ENCODE measurements at places on chromosomes 6 and 20.
A peak's percentile ranks its signal among the peaks of the same experiment; 100 is the strongest.

DNA sequence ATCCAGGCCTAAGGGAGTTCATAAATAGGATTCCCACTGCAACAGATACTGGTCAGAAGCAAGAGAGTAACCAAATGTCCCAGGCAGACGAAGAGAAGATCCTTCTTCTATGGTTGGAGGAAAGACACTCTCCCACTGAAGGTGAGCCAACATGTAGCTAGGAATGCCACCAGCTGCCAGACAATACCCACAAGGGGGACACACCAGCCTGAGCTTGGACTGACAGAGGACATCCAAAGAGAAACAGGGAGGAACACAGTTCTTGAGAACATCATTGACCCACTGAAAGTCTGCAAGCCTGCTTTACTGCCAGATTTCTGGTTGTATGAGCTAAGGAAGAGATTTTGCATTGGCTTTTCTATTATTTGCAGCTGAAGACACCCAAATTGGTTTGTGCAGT is 80.1 kb downstream of the PXDC1 start:
- H3K36me3 ChIP-seq = peaks cover 10% of the 10 kb centered on the region
- no peak overlapping the region for H3K4me3 ChIP-seq
- no peak for DNase-seq
- H3K27me3 ChIP-seq = no peaks in the 10 kb centered on the region

DNA sequence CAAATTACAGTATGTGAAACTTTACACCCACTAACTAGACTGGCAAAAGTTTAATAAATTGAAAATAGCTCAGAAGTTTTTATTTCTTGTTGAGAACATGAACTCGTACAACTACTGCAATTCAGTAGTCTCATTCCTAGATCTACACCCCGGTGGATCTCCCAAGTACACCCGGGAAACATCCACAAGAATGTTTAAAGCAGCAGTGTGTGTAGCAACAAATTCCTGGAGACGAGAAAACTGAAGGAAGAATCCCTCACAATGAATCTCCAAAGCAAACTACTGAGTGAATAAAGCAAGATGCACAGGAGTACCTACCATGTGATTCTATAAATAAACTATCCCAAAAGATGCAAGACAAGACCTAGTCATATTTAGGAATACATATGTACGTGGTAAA is 954.0 kb upstream of the MAP3K7 start:
- H3K27ac ChIP-seq = no peak overlapping the region
- no peak overlapping the region for H3K4me3 ChIP-seq
- H3K4me1 ChIP-seq = no peaks in the 10 kb centered on the region
- H3K36me3 ChIP-seq = no peaks in the 10 kb centered on the region
- no peak for DNase-seq

GRCh38 chr6:155170519-155170918 is 93.3 kb upstream of the CLDN20 start:
- peaks cover 16% of the 10 kb centered on the region for H3K4me1 ChIP-seq
- H3K27ac ChIP-seq = no peak overlapping the region
- no peak overlapping the region for H3K4me3 ChIP-seq
- DNase-seq = no peak

GRCh38 chr6:131146865-131147264 is 11.6 kb downstream of the AKAP7 start:
- H3K36me3 ChIP-seq = peaks cover 9% of the 10 kb centered on the region
- no peaks in the 10 kb centered on the region for H3K27me3 ChIP-seq
- H3K4me1 ChIP-seq = no peaks in the 10 kb centered on the region
- no peak for DNase-seq
- H3K4me3 ChIP-seq = no peak overlapping the region

GRCh38 chr6:91575032-91575431 is 988.2 kb upstream of the MAP3K7 start:
- DNase-seq = no peak
- H3K27ac ChIP-seq = no peak overlapping the region
- H3K27me3 ChIP-seq = no peaks in the 10 kb centered on the region
- peaks cover 14% of the 10 kb centered on the region for H3K4me1 ChIP-seq

DNA sequence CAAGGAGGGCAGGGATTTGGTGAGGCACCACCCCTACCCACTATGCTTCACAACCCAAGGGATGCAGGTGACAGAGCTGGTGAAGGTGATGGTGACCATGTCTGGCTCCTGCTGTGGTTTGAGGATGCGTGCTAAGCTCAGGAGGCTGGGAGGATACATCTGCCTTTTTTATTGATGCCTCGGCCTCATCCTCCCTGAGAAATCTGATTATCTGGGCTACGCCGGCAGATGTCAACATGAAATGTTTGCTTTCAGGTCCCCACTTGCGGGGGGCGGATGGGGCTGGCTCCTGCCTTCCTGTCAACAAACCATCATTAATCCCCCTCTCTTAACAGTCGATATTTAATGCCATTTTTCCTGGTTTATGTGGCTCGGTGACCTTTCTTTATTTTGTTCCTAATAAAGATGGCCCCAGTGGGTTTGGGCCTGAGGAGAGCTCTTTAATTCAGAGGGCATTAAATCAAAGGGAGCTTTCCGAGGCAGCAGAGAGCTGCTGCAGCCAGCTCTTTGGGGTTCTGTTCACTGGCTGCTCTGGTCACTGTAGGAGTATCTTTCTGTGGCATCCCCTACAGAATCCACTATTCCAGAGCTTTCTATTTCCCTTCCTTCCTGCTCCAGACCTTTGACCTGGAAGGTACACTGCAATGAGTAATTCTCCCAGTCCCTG is 33.5 kb upstream of the LRFN2 start:
- H3K4me1 ChIP-seq = no peaks in the 10 kb centered on the region
- no peaks in the 10 kb centered on the region for H3K36me3 ChIP-seq
- no peak overlapping the region for H3K27ac ChIP-seq
- peaks cover 58% of the 10 kb centered on the region for H3K27me3 ChIP-seq
- H3K4me3 ChIP-seq = no peak overlapping the region

GRCh38 chr6:56772737-56773184 is 130.1 kb upstream of the DST start:
- peaks cover 5% of the 10 kb centered on the region for H3K4me1 ChIP-seq
- no peak overlapping the region for H3K4me3 ChIP-seq
- H3K36me3 ChIP-seq = peaks cover 3% of the 10 kb centered on the region
- H3K27me3 ChIP-seq = no peaks in the 10 kb centered on the region
- H3K27ac ChIP-seq = peak overlapping the region; percentile 8

DNA sequence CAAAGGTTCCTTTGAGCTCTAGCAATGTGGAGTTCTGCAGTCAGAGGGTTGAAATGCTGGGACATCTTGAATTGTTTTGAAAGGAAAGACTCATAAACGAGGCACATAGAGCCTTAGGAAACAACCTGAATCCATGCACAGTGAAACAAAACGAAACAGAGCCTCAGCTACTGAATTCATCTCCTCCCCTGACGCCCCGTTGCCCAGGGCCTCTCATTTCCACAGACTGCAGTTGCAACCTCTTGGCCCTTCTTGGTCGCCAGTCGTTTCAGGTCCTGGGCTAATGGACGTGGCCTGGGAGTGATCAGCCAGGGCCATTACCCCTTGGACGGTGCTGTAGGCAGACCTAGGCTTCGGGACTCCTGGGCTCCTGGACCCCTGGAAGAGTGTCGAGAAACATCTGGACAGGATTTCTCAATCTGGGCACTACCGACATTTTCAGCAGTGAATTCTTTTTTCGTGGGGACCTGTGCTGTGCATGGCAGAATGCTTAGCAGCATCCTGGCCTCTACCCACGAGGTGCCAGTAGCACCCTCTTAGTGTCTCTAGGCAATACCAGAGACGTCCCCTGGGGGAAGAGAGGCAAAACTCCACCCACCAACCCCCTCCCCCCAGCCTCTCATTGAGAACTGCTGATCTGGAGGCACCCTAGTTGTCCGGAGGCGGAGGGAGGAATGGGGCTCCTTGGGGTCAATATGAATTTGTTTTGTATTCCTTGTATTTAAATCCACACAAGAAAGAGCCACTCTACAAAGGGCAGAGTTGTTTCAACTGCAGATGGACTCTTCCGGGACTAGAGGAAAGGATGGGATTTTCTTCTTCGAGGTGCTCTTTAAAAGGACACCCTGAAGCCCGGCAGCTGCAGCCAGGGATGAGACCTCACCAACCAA is 50.2 kb downstream of the TMEM242 start:
- DNase-seq = no peak
- no peaks in the 10 kb centered on the region for H3K36me3 ChIP-seq
- peaks cover 24% of the 10 kb centered on the region for H3K4me1 ChIP-seq
- peak overlapping the region; percentile 73 for H3K4me3 ChIP-seq
- H3K27me3 ChIP-seq = no peaks in the 10 kb centered on the region

DNA sequence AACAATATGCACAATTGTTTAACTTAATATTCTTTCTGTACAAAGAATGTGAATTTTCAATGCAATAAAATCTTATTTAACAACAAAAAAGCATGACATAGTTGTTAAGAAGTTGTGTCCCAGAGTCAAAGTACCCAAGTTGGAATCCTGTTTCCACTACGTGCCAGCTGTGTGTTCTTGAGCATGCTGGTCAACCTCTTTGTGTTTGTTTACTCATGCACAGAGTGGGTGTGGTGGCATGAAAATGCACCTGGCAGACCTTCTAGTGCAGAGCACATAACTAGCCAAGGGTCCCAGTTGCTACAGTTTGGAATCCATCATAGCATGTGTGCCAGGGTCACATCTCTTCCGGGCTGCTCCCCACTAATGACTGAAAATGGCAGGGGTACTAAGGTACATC is 24.7 kb upstream of the MOCS1 start:
- peaks cover 47% of the 10 kb centered on the region for H3K27me3 ChIP-seq
- no peak overlapping the region for H3K27ac ChIP-seq

DNA sequence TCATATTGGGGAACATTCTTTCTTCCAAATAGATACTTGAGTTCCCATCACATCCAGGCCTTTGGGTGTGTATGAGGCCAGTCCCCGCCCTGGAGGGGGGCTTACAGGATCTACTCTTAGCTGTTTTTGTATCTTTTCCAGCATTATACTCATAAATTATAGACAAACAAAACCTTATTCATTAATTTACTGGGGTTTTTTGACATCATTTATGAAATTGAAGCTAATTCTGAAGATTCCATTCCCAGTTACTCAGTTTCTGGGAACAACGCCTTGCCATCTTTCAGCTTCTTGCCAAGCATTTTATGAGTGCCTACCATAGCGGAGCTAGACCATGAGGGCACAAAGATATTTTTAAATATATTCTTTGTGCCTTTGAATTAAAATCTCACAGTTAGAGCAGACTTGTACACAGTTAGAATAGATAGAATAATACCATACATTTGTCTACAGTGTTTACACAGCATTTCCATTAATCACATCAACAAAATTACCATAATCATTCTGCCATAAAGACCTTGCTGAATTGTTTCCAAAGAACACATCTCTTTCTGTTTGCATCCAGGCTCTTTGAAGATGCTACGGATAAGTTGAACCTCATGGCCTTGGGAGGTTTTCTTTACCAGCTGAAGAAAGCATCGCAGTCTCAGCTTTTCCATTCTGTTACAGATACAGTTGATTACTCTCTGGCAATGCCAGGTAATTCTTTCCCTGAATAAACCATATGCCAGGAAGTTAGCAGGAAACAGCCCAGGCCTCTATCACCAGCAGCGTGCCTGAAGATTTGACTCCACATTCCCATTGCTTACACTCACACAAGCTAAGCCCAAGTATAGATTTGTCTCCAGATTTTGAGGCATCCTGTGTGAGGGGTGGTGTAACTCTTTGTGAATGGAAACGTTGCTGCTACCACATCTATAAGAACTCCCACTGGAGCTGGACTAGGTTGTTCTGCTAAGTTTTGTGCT is 75.4 kb upstream of the PBOV1 start:
- H3K36me3 ChIP-seq = peaks cover 6% of the 10 kb centered on the region
- no peak overlapping the region for H3K27ac ChIP-seq
- no peaks in the 10 kb centered on the region for H3K27me3 ChIP-seq
- H3K4me1 ChIP-seq = peaks cover 5% of the 10 kb centered on the region
- DNase-seq = no peak

GRCh38 chr20:39268491-39268951 is 306.4 kb downstream of the DHX35 start:
- H3K27ac ChIP-seq = no peak overlapping the region
- DNase-seq = no peak
- H3K36me3 ChIP-seq = no peaks in the 10 kb centered on the region
- peaks cover 15% of the 10 kb centered on the region for H3K27me3 ChIP-seq
- no peak overlapping the region for H3K4me3 ChIP-seq
- H3K4me1 ChIP-seq = peaks cover 8% of the 10 kb centered on the region

- H3K27ac ChIP-seq = peak overlapping the region; percentile 81
- peak overlapping the region; percentile 11 for H3K4me3 ChIP-seq
- DNase-seq = no peak
- H3K4me1 ChIP-seq = peaks cover 46% of the 10 kb centered on the region
Measured at GRCh38 chr6:22221211-22221610, 75.6 kb downstream of the PRL start.

DNA sequence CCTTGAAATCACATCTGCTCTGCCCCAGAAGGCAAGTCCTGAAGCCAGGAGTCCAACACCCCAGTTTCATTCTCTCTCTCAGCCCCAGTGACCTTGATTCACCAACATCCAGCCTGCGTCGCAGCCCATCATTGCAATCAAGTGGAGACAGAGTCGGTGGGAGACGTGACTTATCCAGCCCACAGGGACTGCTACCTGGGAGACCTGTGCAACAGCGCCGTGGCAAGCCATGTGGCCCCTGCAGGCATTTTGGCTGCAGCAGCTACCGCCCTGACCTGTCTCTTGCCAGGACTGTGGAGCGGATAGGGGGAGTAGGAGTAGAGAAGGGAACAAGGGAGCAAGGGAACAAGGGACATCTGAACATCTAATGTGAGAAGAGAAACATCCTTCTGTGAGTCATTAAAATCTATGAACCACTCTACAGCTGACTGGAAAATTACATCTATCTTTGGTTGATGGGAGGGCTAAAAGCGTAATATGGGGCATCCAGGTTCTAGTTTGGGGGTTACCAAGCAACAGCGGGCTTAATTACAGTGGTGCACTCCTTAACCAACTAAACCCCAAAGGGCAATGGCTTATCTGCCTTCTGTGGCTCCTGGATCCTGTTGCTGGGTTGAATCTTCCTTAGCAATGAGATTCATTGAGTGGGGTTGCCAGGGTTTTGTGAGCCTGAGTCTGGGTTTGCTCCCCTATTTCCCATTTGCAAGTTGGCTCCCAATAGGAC is 2.5 kb downstream of the LY6G6D start:
- peaks cover 1% of the 10 kb centered on the region for H3K36me3 ChIP-seq
- H3K4me1 ChIP-seq = peaks cover 46% of the 10 kb centered on the region
- H3K27me3 ChIP-seq = no peaks in the 10 kb centered on the region

- peaks cover 52% of the 10 kb centered on the region for H3K4me1 ChIP-seq
- peak overlapping the region; percentile 39 for H3K27ac ChIP-seq
- H3K27me3 ChIP-seq = peaks cover 61% of the 10 kb centered on the region
- no peak overlapping the region for H3K4me3 ChIP-seq
Measured at GRCh38 chr6:84425971-84426705, 198.7 kb upstream of the CEP162 start.

GRCh38 chr20:48285656-48286055 is 500.4 kb upstream of the SULF2 start:
- peaks cover 2% of the 10 kb centered on the region for H3K27me3 ChIP-seq
- H3K36me3 ChIP-seq = no peaks in the 10 kb centered on the region
- H3K4me1 ChIP-seq = peaks cover 29% of the 10 kb centered on the region
- DNase-seq = no peak

- no peak overlapping the region for H3K27ac ChIP-seq
- H3K36me3 ChIP-seq = no peaks in the 10 kb centered on the region
- DNase-seq = no peak
- H3K4me1 ChIP-seq = peaks cover 14% of the 10 kb centered on the region
- H3K27me3 ChIP-seq = peaks cover 23% of the 10 kb centered on the region
Measured at GRCh38 chr6:37669306-37669705, 28.4 kb downstream of the MDGA1 start.

Data from mesothelial cell of epicardium (in vitro differentiated cells).